ENCODE measurements at places on chromosomes 13 and 19.

DNA sequence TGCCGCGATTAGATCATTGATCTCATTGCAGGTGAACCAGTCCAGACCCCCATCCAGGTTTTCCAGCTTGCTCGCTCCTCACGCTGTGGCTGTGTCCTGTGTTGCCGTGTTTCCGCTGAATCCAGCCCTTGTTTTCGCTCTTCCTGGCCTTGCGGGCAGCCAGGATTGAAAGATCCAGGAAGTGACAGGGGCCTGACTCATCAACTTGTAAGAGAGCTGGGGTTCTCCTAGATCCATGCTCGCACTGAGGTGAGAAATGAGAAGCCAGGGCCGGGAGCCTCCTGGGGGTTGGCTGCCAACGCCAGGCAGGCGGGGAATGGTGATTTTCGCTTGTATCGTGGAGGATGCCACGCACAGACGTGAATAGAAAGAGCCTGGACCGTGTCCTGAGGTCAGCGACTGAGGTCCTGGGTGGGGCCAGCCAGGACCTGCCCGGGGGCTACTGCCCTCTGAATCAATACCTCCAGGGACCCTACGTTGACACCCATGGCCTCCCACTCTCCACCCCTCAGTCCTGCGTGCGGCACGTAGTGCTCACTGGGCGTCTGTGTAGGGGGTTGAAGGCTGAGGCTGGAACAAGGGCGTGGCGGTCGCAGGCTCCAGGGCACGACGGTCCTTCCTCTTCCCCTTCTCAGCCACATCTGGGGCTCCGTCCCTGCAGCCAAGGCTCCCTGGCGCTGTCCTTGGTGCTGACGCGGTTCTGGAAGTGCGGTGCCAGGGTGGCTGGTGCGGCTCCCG, 7.3 kb upstream of the PTPRH start:
- no peak for DNase-seq

DNA sequence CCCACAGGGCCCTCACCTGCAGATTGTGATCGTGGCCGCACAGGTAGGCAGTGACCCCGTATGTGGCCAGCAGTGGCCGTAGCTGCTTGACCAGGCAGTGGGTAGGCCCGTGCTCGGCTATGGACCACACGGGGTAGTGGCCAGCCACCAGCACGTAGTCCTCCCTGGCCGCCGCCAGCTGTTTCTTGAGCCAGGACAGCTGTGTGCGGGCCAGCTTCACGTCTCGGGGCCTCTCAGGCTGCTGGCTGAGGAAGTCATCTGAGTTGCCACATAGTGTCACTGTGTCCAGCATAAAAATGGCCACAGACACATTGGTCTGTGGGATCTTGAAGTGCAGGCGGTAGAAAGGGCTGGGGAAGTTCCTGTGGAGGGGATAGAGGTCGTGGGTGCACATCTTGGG, 1.2 kb downstream of the ACP5 start:
- no peak for DNase-seq

- DNase-seq, result peak; percentile 85
These were observed 593 bp downstream of the ATP8B3 start for GRCh38 chr19:1811472-1811894.

- no peak for DNase-seq
These were observed 41.8 kb downstream of the SACS start for GRCh38 chr13:23391752-23392151.

- DNase-seq, result no peak
These were observed 96.8 kb upstream of the CSNK1A1L start for GRCh38 chr13:37202264-37202663.
